Activated CD8-positive, alpha-beta memory T cell treated with anti-CD3 and anti-CD28 coated beads, Interleukin-2, amount 10 ng/mL, durations not matched to agents 7 days and 5 days (primary cell): ENCODE measurements at places on chromosomes 7 and 10. TPM values are rescaled to one million over a fixed set of nuclear protein-coding genes. Genes with fewer than 3 reads are reported as not detected.

DNA sequence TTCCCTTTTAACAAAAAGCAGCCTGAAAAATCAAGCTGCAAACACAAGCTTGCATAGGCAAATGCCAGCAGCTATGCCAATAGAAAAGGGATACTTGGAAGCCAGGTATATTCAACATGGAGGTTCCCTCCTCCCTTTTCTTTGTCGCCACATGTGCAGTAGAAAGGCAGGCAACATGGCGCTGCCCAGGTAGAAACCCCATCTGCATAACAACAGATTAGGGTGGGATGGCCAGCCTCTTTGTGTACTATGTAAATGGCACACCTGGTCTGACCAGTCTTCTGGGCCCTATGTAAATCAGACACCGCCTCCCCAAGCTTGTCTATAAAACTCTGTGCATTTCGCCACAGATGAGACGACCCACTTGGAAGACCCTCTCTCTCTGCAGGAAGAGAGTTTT, 58.1 kb downstream of the CCDC3 start:
- DNase-seq, result no peak

GRCh38 chr10:99765672-99766301, 16.7 kb upstream of the ABCC2 start:
- DNase-seq, result no peak

- no peak for DNase-seq
Observed at GRCh38 chr10:102970562-102971340, 52.7 kb downstream of the CNNM2 start.

- DNase-seq, result no peak
Observed at GRCh38 chr7:130334274-130334673, 10.3 kb upstream of the CPA5 start.

Gene ANKRD30A
- total RNA-seq, result not detected
